ENCODE measurements at places on chromosomes 1 and 21.
A peak's percentile ranks its signal among the peaks of the same experiment; 100 is the strongest.

GRCh38 chr1:45488666-45489377, 2.1 kb downstream of the TESK2 start:
- DNase-seq = peak; percentile 27

DNA sequence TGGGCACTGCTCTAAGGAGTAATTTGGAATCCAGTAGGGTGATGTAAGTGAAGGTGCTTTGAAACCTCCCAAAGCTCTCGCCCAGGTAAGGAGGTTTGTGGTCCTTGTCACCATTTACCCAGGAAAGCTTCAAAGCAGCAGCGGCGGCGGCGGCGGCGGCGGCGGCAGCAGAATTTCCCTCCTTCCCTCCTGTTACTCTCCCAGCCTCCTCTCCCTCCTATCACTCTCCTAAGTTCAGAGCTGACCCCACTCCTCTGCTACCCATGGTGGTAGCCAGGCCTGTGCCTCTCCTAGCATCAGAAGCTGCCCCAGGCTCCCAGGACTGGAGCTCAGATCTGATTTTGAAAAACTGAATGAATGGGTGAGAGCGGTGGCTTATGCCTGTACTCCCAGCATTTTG, 60.7 kb downstream of the ACBD3 start:
- no peak for DNase-seq

DNA sequence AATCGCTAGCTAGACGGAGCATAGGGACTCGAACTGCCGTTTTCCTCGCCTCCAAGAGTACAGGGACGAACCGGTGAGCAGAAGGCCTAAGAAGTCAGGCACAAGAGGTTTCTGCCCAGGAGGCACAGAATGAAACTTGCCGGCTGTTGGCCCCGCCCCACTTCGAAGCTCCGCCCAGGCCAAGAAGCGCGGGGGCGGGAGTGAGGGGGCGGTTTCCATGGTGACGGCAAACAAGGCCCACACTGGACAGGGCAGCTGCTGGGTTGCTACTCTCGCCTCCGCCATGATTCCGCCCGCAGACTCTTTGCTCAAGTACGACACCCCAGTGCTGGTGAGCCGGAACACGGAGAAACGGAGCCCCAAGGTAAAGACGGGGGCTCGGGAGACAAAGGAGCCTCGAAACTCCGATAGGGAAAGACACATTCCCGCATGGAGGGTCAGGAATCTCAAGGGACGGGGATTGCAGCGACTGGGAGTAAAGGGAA, at the start of gene DNALI1:
Gene DNALI1, plus strand, starts transcription at position 229 of the 485 bp plus-strand sequence. Its CDS starts 55 bp downstream, at position 284.
- peak; percentile 91 for DNase-seq

- DNase-seq = no peak
Measured at GRCh38 chr1:230303069-230303468, 123.1 kb downstream of the PGBD5 start.

GRCh38 chr21:41678016-41678923, 88.6 kb downstream of the RIPK4 start:
- DNase-seq = no peak

DNA sequence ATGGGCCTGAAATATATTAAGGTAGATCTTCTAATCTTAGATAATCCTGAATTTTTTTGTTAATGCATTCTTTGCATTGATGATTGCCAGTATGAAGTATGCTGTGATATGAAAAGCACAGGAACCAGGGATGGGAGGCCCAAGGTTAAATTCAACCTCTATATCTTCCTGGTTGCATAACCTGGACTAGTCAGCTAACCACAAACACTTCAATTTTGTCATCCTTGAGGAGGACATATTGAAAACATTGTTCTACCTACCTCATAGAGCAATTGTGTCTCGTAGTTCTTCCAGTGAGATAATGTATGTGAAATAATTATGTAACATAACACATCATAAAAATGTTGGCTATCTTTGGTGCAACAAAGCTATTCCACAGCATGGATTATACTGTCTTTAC, 25.6 kb downstream of the PDC start:
- DNase-seq = no peak

DNA sequence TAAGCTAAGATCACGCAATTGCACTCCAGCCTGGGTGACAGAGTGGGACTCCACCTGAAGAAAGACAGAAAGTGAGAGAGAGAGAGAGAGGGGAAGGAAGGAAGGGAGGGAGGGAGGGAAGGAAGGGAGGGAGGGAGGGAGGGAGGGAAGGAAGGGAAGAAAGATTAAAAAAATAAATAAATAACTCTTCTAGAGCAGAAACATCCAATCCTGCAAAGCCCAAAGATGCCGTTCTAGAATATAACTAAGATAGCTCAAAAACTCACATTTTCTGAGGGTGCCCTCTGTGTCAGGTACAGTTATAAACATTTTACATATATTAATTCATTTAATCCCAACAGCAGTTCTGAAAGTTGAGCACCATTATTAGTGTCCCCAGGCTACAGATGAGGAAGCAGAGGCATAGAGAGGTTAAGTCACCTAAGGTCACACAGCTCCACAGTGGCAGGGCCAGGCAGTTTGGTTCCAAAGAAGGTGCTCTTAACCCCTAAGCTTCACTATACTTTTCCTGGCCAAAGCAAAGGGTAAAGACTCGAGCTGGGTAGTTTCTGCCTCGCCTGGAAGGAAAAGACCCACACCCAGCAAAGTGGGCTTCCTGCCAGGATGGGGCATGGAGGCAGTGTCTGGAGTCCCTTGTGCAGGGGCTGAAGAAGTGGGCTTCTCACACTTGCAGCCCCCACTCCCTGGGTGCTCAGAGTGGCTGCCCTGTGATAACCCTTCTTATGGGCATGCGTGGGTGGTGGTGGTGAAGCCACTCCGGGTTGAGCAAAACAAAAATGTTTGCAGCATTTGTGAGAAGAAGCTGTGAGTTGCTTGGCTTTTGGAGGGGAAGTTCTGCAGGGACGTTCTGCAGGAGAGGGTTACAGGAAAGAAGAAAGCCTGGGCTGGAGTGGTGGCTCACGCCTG, 7.9 kb upstream of the PIK3CD start:
- DNase-seq = no peak

GRCh38 chr1:230335861-230336522, 90.1 kb downstream of the PGBD5 start:
- DNase-seq = no peak

DNA sequence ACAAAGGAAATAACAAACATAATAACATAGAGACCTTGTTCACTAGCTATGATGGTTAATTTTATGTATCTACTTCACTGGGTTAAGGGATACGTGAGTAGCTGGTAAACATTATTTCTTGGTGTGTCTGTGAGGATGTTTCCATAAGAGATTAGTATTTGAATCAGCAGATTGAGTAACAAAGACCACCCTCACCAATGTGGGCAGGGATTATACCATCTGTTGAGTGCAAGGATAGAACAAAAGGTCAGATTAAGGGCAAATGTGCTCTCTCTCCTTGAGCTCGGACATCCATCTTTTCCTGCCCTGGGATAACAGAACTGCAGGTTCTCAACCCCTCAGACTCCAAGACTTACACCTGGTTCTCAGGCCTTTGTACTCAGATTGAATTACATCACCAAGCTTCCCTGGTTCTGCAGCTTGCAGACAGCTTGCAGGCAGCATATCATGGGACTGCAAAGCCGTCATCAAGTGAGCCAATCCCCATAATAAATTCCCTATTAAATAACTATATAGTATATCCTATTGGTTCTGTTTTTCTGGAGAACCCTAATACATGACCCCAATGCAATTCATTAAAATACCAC, 9.2 kb downstream of the SPATA6 start:
- no peak for DNase-seq

DNA sequence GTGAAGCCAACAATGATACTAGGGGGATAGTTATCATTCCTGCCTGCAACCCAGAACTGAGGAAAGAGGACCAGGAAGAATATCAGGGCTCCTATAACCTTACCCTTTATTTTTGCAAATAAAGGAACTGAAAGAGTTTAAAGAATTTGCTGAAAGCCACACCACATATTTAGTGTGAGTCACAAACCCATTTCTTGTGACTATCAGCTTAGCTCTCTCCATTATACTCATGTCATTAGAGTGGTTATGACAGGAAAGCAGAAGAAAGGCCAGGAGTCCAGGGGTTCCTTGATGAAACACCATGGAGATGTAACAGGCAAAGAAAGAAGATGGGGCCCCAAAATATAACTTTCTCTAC, 141.1 kb upstream of the SAMSN1 start:
- DNase-seq = no peak

DNA sequence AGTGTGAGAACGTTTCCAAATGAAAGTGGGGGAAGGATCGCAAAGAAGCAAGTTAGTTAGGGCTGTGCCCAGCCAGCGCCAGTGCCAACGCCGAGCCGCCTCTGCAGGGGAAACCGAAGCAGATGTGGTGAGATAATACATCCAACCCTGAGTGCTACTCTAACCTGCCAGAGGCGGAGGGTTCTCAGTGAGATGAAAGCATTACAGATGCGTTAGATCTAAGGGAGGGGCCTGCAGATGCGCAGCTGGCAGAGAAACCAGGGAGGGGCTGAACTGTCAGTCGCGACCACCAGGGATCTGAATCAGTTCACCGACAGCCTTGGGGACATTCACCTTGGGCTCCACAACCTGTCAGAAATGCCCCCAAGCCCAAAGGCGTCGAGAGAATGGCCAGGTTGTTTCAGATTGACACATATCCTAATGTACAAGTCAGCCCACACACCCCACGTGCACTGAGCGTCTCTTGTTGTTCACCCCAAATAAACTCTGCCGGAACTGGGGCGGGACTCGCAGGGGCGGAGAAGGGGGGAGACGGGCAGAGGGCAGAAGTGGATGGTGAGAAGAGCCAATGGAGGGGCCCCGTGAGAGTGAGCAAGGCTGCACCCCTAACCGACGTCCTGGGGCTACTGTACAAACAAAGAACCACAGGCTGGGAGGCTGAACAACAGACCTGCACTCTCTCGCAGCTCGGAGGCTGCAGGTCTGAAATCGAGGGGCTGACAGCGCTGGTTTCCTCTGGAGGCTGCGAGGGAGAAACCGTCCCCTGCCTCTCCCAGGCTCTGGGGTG, 8.7 kb upstream of the UMODL1 start:
- DNase-seq = peak; percentile 14

- DNase-seq = peak; percentile 67
Measured at GRCh38 chr1:57489358-57490036, 65.6 kb upstream of the DAB1 start.

DNA sequence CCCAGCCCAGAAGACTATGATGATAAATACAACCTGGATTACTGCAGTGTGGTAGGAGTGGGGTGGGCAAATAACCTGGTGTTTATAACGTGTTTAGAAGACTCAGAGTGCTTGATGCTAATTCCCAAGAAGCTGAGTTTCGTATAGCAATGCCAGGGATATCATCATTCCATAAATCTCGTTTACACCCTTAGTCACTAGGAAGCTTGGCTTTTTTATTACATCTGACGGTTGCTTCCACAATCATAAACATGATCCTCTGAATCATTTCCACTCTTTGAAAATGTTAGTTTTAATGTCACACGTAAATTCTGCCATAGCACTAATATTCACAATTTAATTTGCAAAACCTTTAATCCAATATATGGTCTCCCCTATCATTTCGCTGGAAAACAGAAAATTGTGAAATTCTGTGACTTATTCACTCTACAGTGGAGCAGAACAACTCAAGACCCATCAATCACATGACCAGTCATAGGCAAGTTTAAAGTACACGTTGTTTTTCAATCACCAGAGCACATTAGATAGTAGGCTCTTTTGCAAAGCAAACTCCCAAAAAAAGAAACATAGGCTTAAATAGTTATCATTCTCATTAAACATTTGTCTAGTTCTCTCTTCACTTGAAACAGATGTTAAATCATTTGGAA, 321.0 kb downstream of the LTN1 start:
- DNase-seq = no peak

- DNase-seq = no peak
Measured at GRCh38 chr1:201456499-201457309, 12.3 kb downstream of the PHLDA3 start.

GRCh38 chr1:235917267-235917811, 50.6 kb upstream of the LYST start:
- DNase-seq = no peak

DNA sequence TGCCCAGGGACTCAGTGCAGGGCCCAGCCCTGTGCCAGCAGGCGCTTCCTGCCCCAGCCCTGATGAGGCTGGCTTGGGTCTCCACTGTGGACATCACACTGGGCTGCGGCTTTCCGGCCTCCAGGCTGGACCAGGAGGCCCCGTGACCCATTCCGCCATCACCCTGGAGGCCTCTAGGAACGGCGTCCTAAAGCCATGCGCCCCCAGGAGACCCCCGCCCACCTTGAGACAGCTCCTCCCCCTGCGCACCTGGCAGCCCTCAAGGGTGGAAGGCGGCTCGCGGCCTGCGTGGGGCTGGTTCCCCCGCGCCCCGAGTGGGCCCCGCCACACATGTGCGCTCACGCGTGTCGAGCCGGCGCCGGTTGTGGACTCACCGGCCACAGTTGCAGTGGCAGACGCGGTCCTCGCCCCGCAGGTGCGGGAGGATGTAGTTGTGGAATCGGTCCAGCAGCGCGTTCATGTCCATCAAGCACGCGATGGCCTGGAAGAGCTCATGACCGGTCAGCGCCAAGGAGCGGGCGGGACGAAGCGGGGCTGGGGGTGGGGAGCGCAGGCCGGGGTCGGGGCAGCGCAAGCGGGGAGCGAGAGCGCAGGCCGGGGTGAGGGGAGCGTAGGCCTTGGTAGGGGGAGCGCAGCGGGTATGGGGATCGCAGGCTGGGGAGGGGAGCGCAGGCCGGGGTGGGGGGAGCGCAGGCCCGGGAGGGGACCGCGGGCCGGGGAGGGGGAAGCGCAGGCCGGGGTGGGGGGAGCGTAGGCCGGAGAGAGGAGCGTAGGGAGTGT, 924 bp downstream of the TMEM240 start:
- DNase-seq = no peak

GRCh38 chr1:219010720-219011119, 163.0 kb upstream of the LYPLAL1 start:
- no peak for DNase-seq

- no peak for DNase-seq
Measured at GRCh38 chr1:216290074-216290473, 133.2 kb downstream of the USH2A start.

- peak; percentile 80 for DNase-seq
Measured at GRCh38 chr1:31394584-31395193, 18.3 kb upstream of the SERINC2 start.

- DNase-seq = no peak
Measured at GRCh38 chr1:183096894-183097293, 73.7 kb downstream of the LAMC1 start.

- DNase-seq = no peak
Measured at GRCh38 chr1:164579381-164579780, 20.4 kb downstream of the PBX1 start.

DNA sequence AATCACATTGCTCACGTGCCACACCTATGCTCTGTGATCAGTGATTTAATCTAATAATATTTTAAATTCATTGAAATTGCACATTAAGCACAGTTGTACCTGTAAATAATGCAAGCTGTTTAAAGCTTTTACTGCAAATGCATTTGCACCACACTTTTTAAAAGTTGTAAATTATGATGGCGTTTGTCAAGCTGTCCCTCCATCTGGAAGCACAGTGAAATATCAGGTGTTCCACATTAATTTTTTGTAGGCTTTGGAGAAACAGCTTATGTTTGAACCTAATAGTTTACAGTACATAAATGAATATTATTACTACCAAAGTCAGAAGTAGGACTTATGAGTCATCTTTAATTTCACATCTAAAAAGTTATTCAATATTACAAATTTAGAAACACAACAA, 3.0 kb upstream of the DPYD start:
- DNase-seq = no peak

GRCh38 chr21:39881661-39882060, 14.4 kb downstream of the PCP4 start:
- DNase-seq = no peak

Data from NCI-H2227 treated with DMSO at 0.1 percent for 48 hours (cell line).